ENCODE measurements at places on chromosomes 16 and 17. TPM values are rescaled to one million over a fixed set of nuclear protein-coding genes. Genes with fewer than 3 reads are reported as not detected.

DNA sequence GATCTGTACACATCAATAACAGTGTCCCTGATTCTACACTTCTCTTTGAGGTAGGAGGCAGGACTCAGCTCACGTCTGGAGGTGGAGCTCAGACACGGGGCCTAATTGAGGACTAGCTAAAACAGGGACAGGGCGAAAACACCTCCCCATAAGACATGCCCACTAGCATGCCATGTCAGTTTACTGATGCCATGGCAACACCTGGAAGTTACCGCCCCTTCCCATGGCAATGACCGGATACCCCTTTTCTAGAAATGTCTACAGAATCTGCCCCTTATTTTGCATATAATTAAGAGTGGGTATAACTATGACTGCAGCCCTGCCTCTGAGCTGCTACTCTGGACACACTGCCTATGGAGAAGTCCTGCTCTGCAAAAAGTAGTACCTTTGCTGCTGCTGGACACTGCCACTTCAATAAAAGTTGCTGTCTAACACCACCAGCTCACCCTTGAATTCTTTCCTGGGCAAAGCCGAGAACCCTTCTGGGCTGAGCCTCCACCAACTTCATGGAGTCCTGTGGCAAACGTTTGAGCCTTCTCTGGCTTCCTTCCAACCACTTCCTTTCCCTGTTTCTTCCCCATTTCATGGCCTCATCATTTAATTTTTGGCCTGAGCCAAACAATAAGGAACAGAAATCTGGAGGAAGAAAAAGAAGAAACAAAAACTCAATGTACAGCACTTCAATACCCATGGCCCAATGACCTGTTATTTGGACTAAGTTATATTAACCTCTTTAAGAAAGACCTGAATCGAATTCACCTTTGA, 21.0 kb downstream of the PHB1 start:
- DNase-seq: no peak
- H3K36me3 ChIP-seq: no peaks in the 10 kb centered on the region
- H3K4me1 ChIP-seq: peaks cover 18% of the 10 kb centered on the region
- peak overlapping the region; percentile 85 for H3K27ac ChIP-seq
- H3K4me3 ChIP-seq: no peak overlapping the region

DNA sequence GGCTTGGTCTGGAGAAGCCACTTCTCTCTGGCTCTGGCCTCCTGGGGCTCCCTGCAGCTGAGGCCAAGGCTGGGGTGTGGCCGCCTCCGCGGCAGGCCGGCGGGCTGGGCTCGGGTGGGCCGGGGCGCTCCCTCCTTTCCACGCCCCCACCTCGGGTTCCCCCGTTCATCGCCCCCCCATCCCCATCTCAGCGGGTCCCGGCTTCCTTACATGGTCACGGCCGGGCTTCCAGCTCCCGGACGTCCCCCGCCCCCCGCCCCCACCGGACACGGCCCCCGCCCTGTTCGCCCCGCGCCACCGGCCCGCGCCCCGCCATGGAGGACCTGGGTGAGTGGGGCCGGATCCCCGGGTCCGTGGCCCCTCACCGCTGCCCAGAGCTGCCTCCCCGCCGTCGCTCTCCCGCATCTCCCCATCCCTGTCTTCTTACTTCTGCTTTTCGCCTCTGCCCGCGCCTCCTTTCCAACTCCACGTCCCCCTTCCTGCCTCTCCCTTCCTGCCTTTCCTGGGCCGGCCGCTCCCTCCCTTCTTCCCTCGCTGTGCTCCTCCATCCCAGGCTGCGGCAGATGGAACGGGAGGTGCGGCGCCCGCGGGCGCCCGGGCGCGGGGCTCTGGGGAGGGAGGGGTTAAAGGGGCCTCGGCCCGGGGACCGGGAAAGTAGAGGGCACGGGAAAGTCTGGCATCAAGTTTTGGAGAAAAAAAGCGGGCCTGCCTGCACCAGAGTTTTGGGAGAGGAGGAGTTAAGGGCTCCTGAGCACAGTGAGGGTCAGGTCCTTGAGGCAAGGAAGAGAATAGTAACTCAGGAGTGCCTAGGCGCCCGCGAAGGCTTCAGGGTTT, at the start of gene TGFB1I1:
TGFB1I1 (plus strand) TSS at position 278 of the 834 bp plus-strand sequence; CDS start at position 315, 37 bp downstream.
- peaks cover 39% of the 10 kb centered on the region for H3K27me3 ChIP-seq
- H3K4me1 ChIP-seq: peaks cover 27% of the 10 kb centered on the region
- peak within 1 kb of the TSS; percentile 78 for H3K4me3 ChIP-seq
- H3K27ac ChIP-seq: peak within 1 kb of the TSS; percentile 86

DNA sequence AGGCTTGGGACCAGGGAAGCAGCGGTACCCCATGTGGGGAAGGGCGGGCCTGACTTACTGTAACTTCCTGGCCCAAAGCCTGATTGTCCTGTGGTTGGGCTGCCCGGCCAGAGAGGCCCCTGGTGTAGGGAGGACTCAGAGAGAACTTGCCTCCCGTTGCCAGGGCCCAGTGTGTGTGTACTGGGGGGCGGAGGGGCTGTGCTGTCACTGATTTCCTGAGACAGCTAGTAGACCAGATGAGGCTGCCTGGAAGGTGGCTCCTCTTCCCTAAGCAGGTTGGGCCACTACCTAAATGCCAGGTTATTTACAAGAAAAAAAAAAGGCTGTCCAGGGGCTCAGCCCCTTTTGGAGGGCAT, 16.7 kb downstream of the SOCS3 start:
- no peak for DNase-seq
- no peaks in the 10 kb centered on the region for H3K36me3 ChIP-seq
- peak overlapping the region; percentile 69 for H3K27ac ChIP-seq
- no peaks in the 10 kb centered on the region for H3K27me3 ChIP-seq

DNA sequence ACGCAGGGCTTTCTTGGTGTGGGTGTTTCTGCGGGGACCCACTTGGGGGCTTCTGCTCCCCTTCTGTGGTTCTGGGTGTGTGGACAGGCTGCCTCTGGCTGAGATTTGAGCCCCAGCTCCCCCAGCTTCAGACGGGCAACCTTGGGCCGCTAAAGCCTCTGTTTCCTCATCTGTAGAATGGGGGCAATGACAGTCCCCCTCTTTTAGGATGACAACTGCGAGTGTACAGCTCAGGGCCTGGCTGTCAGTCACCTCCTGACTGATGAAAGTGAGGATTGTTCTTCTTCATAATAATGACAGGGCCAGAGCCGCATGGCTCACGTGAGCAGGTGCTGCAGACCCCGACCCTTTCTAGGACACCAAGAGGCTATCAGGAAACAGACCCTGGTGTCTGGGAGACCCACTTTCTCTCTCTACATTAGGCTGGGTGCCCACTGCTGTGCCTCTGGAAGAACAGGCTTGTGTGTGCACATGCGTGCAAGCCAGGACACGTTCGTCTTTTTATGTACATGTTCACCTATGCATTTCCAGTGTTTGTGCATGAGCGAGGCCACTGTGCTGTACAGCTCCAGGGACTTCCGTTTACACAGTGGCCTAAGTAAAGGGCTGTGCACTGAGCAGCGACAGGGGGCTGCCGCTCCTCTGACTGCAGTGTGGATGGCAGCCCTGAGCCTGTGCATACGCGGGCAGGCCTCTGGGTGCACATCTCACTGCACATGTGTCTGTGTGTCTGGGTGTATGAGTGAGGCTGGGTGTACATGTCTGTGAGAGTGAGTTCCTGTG, 4.6 kb downstream of the SPNS3 start:
- H3K27me3 ChIP-seq: peaks cover 30% of the 10 kb centered on the region
- no peak for DNase-seq
- peaks cover 20% of the 10 kb centered on the region for H3K4me1 ChIP-seq
- H3K36me3 ChIP-seq: no peaks in the 10 kb centered on the region
- no peak overlapping the region for H3K27ac ChIP-seq

DNA sequence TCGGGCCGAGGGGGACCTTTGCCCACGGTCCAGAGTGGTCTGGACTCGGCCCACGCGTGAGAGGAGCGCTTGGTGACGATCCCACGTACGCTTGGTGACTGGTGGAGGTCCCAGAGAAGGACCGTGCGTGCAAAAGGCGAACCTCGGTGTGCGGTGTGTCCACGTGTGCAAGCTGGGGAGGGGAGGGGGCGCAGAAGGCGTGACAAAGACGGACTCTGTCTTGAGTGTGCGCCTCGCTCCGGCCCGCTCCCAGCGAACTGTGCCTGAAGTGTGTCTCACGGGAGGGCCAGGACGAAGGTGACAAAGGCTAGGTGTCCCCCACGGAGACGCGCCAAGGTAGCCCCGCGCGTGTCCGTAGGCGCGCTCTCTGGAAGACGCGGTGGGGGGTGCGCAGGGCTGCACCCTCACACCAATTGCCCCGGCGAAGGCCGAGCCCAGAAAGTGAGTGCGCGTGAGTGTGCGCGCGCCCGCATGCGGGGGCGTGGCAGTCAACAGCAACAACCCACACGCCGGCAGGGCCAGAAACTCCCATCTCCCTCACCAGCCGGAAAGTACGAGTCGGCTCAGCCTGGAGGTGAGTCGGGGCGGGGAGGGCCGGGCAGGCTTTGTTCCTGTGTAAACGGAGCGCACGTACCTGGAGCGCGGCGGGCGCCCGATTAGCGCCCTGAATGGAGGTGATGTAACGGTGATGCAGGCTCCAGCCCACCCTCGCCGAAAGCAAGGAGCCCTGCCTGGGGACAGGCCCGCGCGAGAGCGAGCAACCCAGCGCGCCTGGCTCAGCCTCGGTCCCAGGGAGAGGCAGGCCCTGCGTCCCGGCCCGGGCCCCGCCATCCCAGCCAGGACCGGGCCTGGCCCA, at the start of gene GPRC5C:
GPRC5C (plus strand) TSS at position 521 of the 856 bp plus-strand sequence. CDS start 7,689 bp downstream, outside the sequence.
- peaks cover 38% of the 10 kb centered on the region for H3K4me1 ChIP-seq
- peak within 1 kb of the TSS; percentile 92 for H3K27ac ChIP-seq
- H3K27me3 ChIP-seq: peaks cover 4% of the 10 kb centered on the region

- H3K27ac ChIP-seq: no peak overlapping the region
- H3K27me3 ChIP-seq: peaks cover 62% of the 10 kb centered on the region
- no peak for DNase-seq
Observed at GRCh38 chr17:30321314-30321713, 12.5 kb downstream of the TMIGD1 start.

DNA sequence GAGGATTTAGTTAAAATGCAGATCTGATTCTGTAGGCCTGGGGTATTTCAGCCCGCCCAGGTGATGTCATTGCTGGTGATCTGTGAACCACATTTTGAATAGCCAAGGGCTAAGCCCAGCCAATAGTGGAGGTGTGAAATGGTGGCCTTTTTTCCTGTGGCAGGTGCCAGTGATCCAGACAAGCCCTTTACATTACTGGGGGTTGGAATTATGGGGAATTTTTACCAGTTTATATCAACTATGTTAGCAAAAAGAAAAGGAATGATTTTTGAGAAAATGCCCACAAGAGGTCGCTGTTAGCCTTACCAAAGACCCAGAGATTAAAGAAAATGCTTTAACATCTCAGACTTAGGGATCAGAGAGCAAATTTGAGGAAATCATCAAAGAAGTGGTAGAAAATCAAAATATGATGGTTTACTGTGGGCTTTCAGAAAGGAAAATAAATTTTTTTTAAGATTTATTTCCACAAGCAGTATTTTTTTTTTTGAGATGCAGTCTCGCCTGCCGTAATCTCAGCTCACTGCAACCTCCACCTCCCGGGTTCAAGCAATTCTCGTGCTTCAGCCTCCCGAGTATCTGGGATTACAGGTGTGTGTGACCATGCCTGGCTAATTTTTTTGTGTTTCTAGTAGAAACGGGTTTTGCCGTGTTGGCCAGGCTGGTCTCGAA, 3.9 kb downstream of the VPS35L start:
- no peaks in the 10 kb centered on the region for H3K27me3 ChIP-seq
- no peak overlapping the region for H3K4me3 ChIP-seq
- DNase-seq: no peak
- H3K4me1 ChIP-seq: peaks cover 8% of the 10 kb centered on the region
- no peak overlapping the region for H3K27ac ChIP-seq

GRCh38 chr17:36877771-36878170, 59.5 kb upstream of the LHX1 start:
- no peak overlapping the region for H3K27ac ChIP-seq
- DNase-seq: no peak
- peaks cover 5% of the 10 kb centered on the region for H3K36me3 ChIP-seq
- H3K4me1 ChIP-seq: no peaks in the 10 kb centered on the region

DNA sequence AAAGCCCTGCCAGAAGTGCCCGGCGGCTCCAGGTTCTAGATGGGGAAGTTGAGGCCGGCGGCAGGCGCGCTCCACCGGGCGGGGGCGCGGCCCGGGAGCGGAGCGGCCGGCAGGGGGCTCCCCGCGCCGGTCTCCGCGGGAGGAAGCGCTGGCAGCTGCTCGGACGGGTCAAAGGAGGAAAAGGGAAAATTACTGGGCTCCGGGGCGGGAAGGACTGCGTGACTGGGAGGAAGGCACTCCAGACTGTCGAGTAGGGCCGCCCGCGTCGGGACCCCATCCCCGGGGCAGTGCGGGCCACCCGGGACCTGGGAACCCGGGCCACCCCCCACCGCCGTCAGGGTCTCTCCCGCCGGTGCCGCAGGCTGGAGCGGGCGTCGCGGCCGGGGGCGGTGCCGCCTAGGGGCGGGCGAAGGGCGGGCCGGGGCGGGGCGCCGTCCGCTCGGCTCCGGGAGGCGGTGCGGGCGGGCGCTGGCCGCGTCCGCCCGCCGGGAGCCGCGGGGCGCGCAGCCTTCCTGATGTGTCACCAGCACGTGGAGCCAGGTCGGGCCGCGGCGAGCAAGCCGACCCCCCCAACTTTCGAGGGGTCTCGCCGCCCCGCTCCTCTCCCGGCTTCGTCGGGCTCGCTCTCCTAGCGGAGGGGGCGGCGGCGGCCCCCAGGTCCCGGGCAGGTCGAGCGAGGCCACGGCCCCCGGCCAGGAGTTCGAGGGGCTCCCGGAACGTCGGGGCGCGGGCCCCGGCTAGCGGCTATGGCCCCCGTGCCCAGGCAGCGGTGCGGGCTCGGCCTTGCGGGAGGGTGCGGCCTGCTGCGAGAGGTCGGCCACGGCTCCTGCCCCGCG, 167.5 kb downstream of the RAB11FIP4 start:
- H3K27me3 ChIP-seq: peaks cover 21% of the 10 kb centered on the region
- no peak overlapping the region for H3K27ac ChIP-seq
- H3K4me3 ChIP-seq: peak overlapping the region; percentile 61
- DNase-seq: peak; percentile 41
- H3K4me1 ChIP-seq: peaks cover 31% of the 10 kb centered on the region

- H3K36me3 ChIP-seq: no peaks in the 10 kb centered on the region
- H3K27ac ChIP-seq: no peak overlapping the region
Observed at GRCh38 chr16:6663668-6664067, 669.0 kb upstream of the RBFOX1 start.

The ABCC11 gene
- 0.47 TPM for total RNA-seq

The TAC4 gene
- not detected for total RNA-seq

The DNAH9 gene
- total RNA-seq: 0.35 TPM

The KRT33B gene
- not detected for total RNA-seq

The NACA2 gene
- not detected for total RNA-seq

The CHP2 gene
- total RNA-seq: not detected

The STX4 gene
- 42.8 TPM for total RNA-seq

The ABCA6 gene
- total RNA-seq: 0.79 TPM

The FAAP100 gene
- total RNA-seq: 37.2 TPM

The TVP23A gene
- total RNA-seq: 9.8 TPM

The USP6 gene
- total RNA-seq: 0.38 TPM

The TP53TG3 gene
- total RNA-seq: not detected

Data from mesothelial cell of epicardium (in vitro differentiated cells).